ENCODE measurements at places on chromosomes 5 and 9.

DNA sequence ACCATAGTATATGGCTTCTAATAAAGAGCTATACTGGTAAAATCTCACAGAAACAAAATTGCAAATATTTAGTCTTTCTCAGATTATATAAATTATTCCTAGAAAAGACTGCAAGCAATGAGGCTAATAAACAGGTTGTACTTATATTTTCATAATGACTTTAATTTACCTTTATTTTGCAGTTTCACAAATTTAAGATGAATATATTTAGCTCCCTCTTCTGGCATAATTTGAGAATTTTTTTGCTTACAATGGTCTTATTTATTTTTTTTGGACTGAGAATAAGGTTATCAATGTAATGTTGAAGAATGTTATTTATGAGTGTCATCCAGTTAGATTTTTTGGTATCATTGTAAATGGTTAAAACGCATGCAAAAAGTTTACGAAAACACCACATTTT lies 56.7 kb downstream of the PIK3R1 start:
- no peak for DNase-seq

GRCh38 chr5:8478326-8478725 lies 609.4 kb downstream of the MTRR start:
- DNase-seq: no peak

DNA sequence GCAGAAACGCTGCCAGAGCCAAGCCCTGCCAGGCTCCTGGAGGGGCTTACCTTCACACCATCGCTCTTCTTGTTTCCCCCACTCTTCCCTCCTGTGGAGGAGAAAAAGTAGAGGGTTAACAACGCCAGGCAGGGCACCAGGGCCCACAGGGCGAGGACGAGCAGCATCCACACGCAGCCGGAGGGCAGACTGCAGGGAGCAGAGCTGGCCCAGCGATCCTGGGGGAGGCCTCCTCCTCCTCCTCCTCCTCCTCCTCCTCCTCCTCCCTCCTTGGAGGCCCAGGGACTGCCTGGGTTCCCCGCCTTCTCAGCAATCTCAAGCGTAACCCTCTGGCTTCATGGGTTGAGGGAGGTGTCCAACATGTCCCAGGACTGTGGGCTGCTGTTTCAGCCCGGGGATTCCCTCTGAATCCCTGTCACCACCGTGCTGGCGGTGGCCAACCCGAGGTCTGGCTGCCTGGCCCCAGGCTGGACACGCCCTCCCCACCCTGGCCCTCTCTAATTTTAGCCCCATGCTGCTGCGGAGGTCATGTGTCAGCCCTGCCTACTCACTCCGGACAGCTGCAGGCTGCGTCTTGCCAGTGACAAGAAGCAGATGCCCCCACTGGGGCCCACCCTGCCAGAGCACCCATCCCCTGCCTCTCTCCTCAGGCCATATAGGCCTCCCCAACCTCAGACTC lies 44.3 kb downstream of the CAMK2A start:
- no peak for DNase-seq

DNA sequence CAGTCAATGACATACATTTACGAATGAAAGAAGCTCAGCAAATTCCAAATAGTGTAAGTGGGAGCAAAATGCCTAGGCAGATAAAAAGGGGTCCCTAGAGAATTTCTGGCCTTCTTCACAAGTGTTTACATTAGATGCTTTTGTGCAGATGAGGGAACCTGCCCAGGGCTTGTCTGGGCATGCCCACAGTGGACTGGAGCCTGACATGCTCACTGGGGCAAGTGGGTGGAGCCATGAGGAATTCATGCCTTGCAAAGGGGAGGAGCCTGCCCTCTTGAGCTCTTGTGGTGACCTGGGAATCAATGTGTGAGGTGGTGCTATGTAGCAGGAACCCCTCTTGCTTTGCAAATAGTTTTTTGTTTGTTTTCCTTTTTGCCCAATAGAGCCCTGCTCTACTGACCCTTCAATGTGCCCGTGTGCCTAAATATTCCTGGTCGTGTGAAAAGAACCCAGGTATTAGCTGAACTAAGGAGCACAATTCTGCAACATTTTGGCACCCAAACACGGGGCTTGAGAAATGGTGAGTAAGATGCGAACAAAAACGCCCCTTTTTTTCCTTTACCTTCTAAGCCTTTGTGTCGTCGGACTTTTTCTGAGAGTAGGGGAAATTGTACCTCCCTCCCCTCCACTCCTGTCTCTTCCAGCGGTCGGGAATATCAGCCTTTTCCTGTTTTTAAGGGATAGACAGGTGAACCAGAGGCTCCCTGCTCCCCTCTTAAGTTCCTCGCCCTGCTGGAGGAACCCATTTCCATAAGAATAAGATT lies 433.8 kb upstream of the CDH9 start:
- DNase-seq: peak; percentile 42

- DNase-seq: no peak
These were observed 26.5 kb upstream of the CDKN2B start for GRCh38 chr9:22035591-22036011.

DNA sequence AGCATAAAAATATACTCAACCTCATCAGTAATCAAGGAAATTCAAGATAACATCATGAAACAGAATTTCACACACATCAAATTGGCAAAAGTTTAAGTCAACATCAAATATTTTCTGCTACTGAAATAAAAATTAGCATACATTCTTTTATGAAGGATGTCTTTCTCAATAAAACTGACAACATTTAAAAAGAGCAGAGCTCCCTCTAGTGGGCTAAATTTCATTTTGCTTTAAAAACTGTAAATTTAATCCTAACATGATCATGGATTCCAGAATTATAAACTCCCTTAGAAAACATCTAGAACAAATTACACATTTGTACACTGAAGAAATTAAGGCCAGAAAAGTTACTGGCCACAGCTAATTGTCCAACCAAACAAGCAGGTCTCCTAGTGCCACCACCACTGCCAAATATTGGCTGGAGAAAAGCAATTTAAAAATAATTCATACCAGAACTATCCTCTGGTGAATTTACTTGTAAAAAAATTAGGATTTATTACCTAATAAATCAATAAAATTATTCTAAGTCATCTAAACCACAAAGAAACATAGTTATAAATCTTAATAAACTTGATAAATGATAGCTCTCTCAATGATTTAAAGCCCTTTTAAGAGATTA lies 31.2 kb downstream of the DEPDC1B start:
- peak; percentile 17 for DNase-seq

- peak; percentile 43 for DNase-seq
These were observed 1.2 kb downstream of the AK3 start for GRCh38 chr9:4739587-4740387.

- no peak for DNase-seq
These were observed 72.0 kb upstream of the NR4A3 start for GRCh38 chr9:99749641-99750040.

DNA sequence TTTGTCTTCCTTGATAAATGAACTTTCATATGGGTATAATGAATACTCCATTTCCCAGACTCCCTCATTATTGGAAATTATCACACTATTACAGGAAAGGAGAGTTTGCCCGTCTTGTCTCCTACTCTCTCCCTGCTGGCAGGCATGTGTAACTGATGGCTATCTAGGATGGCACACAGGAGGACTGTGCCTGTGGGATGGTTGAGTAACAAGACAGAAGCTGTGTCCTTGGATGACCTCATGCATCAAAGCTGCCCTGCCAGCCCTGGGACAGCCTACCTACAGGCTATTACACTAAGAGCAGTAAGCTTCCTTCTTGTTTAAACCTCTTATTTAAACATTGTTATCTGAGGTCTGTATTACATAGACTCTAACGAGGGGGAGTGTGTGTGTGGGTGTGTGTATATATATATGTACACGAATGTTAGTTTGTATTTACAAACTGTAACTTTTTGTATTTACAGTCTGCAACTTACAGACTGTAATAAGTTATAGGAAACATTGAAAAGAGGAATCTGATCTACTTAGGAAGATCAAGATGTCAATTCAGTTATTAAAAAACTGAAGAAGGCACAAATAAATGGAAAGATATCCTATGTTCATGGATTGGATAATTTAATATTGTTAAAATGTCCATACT lies 247.6 kb upstream of the ACO1 start:
- no peak for DNase-seq

DNA sequence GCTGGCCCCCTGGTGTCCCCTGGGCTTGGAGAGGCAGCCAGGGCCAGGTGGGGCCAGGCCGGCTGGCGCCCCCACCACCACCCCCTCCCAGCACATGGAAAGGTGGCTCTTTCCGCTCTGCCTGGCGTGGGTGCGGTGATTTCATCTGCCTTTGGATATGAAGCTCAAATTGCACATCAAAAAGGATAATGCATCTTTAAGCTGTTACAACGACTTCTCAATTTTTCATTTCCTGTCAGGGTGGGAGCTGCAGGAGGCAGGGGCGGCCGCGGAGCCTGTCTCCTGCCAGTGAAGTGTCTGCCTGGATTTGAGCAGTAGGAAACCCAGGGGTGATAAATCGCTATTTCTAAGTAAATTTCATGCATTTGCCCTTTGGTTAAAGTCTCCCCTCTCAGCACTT lies 169.2 kb upstream of the MVB12B start:
- no peak for DNase-seq

- DNase-seq: peak; percentile 24
These were observed 134.9 kb upstream of the ADCY2 start for GRCh38 chr5:7261049-7261448.

- no peak for DNase-seq
These were observed 308.1 kb upstream of the MPDZ start for GRCh38 chr9:13587571-13587970.

DNA sequence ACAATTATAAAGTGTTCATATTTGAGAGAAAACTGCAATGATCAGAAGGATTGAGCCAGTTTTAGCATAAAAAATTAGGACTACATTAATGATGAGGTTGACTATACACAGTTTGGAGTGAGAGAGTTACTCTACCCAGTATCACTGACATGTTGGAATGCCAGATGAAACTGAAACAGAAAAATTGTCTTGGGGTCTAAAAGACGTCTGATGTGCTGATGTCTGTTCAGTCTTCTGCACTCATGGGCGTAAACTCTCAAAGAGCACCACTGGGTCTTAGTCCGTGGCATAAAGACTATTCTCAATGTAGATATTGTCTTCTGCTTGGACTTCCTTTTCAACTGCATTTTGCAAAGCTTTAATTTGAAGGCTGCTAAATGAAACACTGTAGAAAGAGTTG lies 29.5 kb downstream of the HAVCR1 start:
- DNase-seq: no peak

GRCh38 chr9:21831841-21832509 lies 29.5 kb downstream of the MTAP start:
- peak; percentile 64 for DNase-seq

DNA sequence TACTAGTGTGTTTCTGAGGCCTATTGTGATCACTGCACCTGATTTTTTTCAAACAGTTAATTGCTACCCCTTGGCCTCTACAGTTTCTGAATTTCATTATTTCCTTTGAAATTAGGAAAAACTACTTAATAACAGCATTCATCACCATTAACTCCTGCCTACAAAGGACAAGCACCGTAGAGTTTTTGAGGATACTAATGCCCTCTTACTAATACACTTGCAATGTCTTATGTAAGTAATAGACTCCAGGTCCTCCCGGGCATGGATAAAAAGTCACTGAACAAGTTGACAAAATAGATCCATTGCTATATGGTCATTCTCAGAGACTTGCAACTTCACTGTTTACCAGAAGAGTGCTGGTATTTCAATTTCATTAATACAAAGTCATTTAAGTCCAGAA lies 1172.5 kb downstream of the CDH12 start:
- DNase-seq: no peak

All from GM20000 (cell line).